CD8-positive, alpha-beta memory T cell (primary cell): ENCODE measurements at places on chromosomes 5 and 9. TPM values are rescaled to one million over a fixed set of nuclear protein-coding genes. Genes with fewer than 3 reads are reported as not detected.

DNA sequence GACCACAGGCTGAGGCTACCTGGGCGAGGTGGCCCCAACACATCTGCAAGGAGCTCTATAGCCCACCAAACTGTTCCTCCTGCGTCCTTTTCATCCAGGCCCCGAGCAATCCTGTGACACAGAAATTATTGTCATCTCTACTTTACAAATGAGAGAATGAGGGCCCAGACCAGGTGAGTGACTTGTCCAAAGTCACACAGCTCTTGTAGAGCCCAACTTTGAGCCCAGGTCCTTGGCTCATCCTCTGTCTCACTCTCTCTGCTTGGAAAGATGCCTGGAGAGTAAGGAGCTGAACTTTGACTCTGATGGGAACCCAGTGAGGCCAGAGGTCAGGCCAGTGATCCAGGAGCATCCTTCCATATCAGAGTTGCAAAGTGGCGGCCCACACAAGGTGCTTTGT is 39.6 kb downstream of the STC2 start:
- DNase-seq, result no peak

The MEIKIN gene
- total RNA-seq, result not detected

DNA sequence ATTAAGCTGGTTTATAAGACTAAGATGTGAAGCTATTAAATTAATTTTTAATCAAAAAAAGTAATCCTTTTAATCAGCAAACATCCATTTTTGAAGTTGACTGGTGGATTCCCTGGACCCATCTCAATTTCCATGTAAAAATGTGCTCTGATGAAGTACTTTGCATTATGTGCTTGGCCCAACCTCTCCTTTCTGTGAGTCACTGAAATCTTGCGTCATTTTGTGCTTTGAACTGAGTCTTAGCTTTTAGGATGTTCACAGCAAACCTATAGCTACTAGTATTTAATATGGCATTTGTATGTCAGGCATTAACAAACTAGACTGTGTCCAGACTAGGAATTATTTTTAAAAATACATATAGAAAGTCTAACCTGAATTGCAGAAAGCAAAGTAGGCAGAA is 55.0 kb upstream of the CDH12 start:
- DNase-seq, result no peak

DNA sequence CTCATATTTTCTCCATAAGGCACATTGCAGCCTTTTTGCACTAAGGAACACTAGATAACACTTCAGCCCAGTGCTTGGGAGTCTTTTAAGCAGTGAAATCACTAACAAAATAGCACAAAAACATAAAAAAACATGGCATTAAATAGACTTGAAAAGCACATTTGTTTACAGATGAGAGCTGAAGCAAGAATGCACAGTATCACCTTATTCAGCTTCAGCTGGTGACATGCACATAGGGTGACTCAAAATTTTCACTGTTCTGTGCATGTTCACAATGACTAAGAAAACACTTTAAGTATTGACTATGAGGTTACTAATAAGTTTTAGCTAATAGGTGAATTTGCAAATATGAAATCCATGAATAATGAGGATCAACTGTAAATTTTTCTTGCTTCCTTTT is 293.9 kb upstream of the TARS1 start:
- DNase-seq, result no peak

- DNase-seq, result no peak
Observed at GRCh38 chr5:101437351-101437750, 534.3 kb upstream of the ST8SIA4 start.
